Esophagus squamous epithelium (tissue), 5 donors: ENCODE measurements at places on chromosomes 1 and 21.

- no peak for DNase-seq
Observed at GRCh38 chr1:118947003-118947765, 41.0 kb downstream of the TBX15 start.

DNA sequence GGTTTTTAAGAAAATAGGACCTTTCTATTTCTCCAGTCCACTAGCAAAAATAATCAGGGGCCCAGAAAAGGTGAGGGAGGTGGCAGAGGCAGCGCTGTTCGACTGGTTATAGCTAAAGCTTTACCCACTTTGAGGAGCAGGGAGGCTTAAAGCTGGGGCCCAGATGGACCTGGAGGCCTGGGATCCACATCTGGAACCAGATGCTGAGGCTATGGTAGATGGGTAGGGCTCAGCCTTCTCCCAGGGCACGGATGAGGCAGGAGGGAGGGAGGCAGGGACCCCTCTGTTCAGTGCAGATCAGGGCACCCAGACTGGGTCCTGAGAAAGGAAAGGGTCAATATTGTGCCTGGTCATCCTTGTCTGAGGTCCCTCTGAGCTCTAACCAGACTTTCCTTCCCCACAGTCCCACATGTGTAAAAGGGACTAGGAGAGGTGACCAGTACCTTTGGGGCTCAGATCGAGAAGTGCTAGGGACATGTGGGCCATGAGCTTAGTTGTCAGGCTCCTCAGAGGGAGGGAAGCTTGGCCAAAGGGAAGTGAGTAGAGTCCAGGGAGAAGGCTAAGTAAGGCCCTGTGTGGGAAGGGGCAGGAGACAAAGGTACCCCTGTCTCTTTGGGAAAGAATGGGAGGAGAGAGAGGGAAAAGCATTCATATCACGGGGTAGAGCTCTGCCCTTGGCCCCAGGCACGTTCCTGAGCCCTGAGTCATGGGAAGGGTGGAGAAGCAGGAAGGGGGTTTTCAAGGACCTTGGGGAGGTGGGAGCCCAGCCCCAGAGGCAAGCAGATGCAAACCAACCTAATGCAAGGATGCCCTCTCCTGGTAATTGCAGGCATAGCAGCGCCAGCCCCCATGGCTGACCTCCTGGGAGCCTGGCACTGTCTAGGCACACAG, 15.4 kb downstream of the LMNA start:
- no peak for DNase-seq

DNA sequence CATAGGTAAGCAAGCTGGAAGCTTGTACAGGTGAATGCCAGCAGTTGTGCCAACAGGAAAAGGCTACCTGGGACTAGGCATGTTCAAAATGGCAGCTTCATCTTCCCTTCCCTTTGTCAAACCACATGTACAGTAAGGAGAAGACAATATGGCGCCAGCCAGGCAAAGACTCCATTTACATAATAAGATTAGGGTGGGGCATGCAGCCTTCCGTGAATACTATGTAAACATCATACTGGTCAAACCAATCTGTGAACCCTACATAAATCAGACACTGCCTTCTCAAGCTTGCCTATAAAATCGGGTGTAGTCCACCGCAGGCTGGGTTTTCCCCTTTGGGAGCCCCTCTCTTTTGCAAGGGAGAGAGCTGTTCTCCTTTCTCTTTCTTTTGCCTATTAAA, 24.6 kb downstream of the ATF3 start:
- no peak for DNase-seq

DNA sequence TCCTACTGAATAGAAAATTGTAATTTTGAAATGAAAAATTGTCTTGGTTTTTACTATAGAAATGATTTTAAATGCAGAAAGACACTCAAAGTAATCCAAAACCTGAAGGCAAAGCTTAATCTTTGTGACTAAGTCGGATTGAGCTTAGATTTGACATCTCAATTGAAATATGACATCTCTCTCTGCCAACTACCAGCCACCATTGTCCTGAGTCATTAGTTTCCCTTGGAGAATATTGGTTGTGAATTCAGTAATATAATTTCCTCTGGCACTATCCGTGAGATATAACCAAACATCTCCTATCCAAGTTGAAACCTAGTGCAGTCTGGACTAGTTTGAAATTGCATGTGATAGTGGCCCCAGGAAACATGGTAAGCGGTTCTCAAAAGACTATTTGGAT, 37.1 kb downstream of the PLA2G4A start:
- DNase-seq: no peak

DNA sequence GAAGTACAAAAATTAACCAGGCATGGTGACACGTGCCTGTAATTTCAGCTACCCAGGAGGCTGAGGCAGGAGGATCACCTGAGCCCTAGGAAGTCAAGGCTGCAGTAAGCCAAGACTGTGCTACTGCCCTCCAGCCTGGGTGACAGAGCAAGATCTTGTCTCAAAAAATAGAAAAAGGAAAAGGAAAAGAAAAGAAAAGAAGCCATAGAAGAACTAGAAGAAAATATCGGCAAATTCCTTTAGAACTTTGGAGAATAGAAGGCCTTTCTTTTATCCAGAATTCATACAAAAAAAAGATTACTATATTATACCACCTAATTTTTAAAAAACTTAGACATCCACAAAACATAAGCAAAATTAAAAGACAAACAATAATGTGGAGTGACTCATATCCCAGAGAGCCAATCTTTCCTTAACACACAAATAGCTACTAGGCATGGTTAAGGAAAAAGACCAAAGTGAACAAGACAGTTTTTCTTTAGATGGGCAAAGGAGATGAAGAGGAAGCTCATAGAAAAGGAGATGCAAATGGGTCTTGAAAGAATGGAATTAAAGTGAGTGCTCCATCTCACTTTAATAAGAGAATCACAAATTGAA, 251.1 kb upstream of the IRF2BP2 start:
- no peak for DNase-seq

- DNase-seq: no peak
Observed at GRCh38 chr21:25925064-25925800, 190.5 kb downstream of the GABPA start.

DNA sequence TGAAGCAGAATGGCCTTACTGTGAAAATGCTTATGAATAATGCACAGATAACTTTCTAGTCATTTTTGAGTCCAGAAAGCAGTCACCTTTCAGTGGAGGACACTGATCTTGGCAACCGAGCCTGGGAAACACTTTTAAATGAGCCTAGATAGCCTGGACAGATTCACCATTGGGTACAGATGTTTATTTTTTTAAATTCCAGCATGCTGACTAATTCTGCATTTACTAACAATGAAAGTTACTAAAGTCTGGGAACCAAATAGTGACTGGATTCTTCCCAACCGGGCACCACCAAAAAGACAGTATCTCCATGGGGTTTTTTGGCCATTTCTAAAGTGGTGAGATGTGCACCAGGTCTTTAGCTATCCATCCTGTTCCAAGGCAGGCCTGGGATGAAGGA, 3.3 kb upstream of the FMOD start:
- DNase-seq: no peak

DNA sequence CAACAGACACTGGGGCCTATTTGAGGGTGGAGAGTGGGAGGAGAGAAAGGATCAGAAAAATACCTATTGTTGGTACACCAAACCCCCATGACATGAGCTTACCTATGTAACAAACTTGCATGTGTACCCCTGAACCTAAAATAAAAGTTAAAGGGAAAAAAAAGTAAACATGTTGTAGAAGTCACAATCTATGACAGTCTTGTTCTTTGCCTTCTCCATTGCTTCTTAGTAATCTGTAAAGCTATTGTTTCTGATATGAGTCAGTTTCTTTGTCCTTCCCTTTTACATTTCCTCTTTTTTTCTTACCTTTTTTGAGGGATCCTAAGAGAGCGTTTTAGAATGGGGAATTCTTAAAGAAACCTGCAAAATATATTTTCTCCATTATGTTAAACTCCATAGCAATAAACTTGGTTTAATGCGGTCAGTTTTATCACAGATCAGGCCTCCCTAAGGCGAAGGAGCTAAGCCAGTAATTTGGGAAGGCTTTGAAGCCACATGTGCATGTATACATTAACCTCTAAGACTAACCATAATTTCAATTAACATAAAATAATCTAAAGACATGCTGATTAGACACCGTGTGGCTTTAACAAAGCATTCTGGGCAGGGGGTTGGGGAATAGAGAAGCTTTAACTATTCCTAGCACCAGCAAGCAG, 77.8 kb upstream of the C1orf105 start:
- DNase-seq: no peak

GRCh38 chr1:181936269-181936668, 125.2 kb downstream of the ZNF648 start:
- DNase-seq: no peak

DNA sequence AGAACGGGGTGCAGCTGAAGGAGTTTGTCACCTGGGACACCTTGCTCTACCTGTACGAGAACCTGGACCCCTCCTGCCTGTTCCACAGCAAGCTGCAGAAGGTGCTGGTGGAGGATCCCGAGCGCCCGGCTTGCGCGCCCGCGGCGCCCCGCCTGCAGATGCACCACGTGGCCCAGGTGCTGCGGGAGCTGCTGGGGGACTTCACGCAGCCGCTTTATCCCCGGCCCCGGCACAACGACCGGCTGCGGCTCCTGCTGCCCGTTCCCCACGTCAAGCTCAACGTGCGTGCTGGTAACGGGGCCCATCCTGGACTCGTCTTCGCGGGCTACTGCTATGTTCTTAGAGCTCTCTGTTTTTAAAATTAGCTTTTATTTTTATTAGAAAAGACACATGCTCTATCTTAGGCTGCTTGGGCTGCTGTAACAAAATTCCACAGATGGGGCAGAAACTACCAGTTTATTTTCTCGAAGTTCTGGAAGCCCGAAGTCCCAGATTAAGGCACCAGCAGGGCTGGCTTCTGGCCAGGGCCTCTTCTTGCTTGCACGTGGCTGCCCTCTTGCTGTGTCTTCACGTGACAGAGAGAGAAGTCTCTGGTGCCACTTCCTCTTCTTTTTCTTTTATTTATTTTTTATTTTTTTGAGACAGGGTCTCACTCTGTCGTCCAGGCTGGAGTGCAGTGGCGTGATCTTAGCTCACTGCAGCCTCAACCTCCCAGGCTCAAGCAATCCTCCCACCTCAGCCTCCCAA, 38.1 kb downstream of the TRPM2 start:
- DNase-seq: no peak

- no peak for DNase-seq
Observed at GRCh38 chr21:26047279-26047967, 123.1 kb downstream of the APP start.

GRCh38 chr1:64624808-64625207, 120.1 kb upstream of the RAVER2 start:
- DNase-seq: no peak

- no peak for DNase-seq
Observed at GRCh38 chr1:31445951-31446350, 32.9 kb downstream of the SERINC2 start.

GRCh38 chr1:161781995-161782394, 15.9 kb downstream of the ATF6 start:
- no peak for DNase-seq

DNA sequence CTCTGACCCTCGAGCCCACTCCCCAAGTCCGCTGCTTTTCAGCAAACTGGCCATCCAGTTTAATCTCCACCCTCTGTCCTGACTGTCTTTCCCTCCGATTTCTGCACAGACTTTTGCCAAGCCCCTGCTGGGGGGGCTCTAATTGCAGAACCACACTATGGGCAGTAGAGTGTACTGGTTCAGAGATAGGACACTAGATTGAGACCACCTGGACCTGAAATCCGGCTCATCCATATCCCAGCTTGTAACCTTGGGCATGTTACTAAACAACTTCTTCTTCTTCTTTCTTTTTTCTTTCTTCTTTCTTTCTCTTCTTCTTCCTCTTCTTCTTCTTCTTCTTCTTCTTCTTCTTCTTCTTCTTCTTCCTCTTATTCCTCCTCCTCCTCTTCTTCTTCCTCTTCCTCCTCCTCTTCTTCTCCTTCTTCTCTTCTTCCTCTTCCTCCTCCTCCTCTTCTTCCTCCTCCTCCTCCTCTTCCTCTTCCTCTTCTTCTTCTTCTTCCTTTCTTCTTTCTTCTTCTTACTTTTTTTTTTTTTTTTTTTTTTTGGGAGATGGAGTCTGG, 7.7 kb downstream of the LRRC71 start:
- DNase-seq: no peak

GRCh38 chr21:41763398-41763931, 3.4 kb downstream of the RIPK4 start:
- no peak for DNase-seq

DNA sequence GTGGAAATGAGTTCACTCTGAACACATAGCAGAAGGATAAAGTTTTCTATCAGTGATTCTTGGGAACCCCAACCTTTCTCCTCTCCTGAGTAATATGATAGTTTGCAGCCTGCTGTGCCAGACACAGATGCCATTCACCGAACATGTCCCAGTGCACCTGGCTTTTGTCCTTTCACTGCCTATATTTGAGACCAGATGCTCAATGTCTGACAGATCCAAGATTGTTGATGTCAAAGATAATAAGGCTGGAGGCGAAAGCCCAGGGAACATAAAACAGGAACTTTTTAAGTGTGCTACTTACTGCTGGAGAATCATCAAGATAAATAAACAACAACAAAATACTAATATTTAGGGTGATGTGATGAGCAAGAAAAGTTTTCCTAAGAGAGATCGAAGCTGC, 139.3 kb downstream of the TIAM1 start:
- no peak for DNase-seq

DNA sequence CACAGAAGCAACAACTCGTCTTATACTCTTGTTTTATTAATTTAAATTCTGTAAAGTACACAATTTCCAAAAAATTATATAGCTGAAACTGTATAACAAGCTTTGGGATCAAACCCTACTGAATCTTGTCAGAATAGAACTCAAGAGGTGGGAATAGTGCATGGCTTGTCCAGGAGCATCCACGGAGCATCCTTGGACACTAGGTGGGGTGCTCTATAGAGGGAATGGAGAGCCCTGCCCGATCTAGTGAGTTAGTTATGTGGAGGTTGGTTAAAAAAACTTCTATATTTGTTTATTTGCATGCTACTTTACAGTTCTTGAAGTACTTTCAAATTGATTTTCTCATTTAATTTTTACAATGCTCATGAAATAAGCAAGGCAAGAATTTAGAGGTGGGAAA, 28.3 kb downstream of the ROR1 start:
- DNase-seq: no peak

DNA sequence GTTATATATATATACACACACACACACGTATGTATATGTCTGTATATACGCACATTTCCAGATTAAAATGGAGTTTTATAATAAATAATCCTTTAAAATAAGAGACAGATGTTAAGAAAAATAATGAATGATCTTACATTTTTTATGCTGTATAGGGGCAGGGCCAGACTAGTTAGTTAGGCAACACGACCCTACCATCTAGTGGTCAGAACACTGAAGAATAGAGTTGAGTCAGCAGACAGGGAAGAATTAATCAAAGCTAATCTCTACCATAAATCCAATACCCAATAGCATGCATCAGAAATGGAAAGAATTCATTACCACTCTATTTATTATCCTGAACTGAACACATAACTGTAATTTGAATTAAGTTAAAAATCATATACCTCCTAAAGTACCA, 156.7 kb downstream of the BRINP3 start:
- no peak for DNase-seq

DNA sequence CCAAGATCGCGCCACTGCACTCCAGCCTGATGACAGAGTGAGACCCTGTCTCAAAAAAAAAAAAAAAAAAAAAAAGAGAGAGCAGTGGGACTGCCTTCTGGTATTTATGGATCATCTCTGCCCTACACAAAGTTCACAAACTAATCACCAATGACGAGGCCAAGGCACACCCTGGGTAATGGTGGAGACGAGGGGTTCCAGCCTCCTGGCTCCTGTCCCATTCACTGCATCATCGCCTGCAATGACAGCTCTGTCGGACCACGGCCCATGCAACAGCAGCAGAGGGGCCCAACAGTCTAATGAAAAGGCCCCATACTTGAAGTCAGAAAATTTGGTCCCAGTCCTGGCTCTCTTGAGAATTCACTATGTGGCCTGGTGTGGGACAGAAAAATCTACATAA, 2.9 kb upstream of the BTG2 start:
- DNase-seq: no peak
